A549 treated with RU486 at 1 μM for 4 hours (cell line): ENCODE measurements at places on chromosomes 3 and 15. TPM values are rescaled to one million over a fixed set of nuclear protein-coding genes. Genes with fewer than 3 reads are reported as not detected.

The SLC38A3 gene
- total RNA-seq = 0.05 to 0.32 TPM (median 0.10 TPM) in 3 of 5 replicates, not detected in the others

The ZNF619 gene
- total RNA-seq = 1.2 to 2.5 TPM (median 2.0 TPM) in 5 replicates

The ADAMTSL3 gene
- 0.19 to 0.60 TPM (median 0.25 TPM) in 5 replicates for total RNA-seq

The NANOGP8 gene
- not detected in 5 replicates for total RNA-seq

The SMAD3 gene
- 155 to 219 TPM (median 192 TPM) in 5 replicates for total RNA-seq

The NR2F2 gene
- total RNA-seq = 21.3 to 28.1 TPM (median 26.6 TPM) in 5 replicates
